ENCODE measurements at places on chromosomes 3 and 15.

DNA sequence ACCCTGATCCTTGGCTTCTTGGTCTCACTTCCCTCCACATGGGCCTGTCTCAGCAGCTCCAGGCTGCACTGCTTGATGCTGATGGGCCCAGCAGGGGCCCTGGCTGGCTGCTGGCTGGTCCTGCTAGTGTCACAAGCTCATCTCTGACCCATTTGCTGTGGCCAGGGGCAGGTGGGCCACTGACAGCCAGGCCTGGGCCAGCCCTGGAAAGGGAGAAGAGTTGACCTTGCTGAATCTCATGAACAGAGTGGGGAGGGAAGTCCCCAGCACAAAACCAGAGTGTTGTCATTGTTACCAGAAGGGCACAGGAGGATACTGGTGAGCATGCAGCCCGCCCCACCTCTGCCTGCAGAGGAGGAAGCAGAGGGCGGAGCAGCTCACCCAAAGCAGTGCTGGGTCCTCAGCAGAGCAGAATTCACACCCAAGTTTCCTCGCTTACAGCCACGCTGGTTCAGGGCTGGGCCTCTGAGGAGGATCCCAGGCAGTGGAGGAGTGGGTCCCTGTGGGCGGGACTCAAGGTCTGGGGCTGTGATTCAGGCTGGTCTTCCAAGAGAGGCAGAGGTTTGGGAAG is 7.6 kb upstream of the KLF15 start:
- no peak for DNase-seq

DNA sequence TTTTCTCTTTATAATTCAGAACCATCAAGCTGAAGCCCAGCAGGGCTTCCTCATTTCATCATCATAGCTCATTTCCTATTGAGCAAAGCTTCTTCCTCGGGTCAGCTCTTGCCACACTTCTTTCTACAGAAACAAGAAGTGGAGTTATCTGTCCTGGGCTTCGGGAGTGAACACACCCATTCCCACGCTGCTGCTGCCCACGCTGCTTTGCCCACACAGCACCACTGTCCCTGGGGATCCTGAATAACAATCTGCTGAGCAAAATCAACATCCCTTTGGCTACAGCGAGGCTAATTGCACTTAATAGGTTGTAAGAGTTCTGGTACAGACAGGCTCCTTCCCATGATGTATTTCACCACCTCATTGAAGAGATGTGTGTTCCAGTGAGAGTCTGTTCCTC is 23.7 kb downstream of the CEP19 start:
- no peak for DNase-seq

DNA sequence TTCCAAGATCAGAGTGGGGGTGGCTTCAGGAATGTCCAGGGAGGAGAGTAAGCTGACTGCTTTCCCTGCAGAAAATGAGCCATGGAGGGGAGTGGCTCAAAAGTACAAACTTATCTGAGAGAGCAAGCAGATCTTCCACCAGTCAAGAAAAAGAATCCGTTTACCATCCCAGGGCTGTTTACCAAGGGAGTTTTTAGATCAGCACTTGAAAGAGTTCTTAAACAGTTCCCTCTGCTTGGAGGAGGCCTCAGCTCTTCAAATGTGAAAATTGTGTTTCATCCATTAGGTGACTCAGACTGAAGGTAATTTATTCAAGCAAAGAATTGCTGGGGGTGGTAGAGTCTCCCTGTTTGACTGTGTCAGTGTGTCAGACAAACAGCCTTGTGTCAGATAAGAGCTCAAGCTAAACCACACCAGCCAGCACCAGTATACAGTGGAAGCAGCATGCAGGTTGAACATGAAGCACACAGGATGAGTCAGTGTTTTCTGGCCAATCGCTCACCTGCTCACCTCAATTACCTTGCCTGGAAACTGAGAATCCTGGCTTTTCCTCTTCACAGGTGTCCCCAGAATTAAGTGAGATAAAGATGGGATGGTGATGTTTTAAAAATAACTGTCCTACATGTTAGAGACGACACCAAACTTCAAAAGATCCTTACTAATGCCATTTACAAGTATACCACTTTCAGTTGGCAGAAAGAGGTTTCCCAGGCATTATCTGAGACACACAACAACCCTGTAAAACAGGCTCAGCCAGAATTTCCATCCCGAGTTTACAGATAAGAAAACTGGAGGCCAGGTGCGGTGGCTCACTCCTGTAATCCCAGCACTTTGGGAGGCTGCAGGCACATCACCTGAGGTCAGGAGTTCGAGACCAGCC is 21.7 kb downstream of the SH3BP5 start:
- no peak for DNase-seq

- DNase-seq = no peak
These were observed 86.5 kb downstream of the PRICKLE2 start for GRCh38 chr3:64138656-64139375.

DNA sequence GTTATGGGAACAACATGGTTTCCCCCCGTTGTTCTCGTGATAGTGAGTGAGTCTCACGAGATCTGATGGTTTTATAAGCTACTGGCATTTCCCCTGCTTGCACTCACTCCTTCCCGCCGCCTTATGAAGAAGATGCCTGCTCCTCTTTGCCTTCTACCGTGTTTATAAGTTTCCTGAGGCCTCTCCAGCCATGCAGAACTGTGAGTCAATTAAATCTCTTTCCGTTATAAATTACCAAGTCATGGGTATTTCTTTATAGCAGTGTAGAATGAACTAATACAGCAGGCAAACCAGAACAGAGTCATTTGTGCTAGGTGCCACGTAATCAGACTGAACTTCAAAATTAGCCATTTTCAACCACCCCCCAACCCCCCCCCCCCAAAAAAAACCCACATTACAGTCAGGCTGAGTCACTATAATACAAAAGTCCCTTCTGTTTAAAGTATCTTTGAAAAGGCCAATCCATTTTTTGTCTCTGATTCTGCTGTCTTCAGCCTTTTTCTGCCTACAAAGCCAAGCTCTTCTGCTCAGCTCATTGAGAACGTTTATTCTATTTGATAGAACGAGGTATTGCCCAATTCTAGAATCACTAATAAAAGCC is 4.1 kb downstream of the OR4F6 start:
- DNase-seq = no peak

DNA sequence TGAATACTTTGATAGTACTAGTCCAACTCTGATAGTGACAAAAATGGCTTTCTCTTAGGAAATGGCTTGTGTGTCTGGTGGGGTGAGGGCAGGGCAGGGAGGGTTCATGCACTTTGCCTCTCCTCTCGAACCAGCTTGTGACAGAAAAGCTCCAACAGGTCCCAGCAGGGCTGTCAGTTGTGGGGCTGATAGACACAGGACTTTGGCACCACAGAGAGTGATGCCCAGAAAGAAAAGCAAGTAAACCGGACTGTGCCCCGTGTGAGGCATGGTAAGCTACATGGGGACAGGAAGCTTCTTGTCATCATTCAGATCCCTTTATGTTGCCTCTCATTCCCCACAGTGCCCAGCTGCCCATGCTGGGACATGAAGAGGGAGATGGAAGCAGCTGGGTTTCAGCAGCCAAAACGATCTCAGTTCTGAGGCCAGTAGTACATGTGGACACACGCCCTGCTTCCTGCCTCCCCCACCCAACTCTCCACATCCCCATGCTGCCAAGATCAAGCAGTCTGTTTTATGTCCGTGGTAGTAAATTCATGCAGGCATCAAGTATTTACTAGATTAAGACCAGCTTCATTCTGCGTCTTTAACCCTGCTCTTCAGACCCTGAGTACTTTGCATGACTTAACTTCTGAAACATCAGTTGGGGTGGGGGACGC is 29.7 kb upstream of the LIPC start:
- no peak for DNase-seq

DNA sequence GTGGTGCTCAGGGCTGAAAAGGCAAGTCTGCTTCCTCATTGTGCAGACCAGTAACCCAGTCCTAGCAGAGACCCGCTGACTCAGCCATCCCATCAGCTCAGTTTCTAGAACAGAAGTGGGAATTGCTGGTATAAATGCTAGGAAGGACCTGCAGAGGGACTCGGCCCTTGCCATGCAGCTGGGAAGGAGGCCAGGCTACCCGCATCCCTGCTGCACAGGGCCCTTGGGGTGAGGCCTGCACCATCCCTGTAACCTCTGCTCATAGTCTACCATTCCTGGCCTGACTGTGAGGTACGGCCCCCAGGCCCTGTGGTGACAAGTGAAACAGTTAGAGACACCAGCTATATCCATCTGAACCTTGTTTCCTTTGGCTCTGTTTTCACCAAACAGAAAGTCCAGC is 23.5 kb downstream of the RAB6B start:
- DNase-seq = no peak

All from NCI-H1105 (cell line).